ENCODE measurements at places on chromosomes 16 and 17.

- no peak for DNase-seq
Observed at GRCh38 chr16:85364323-85365040, 248.6 kb upstream of the GSE1 start.

DNA sequence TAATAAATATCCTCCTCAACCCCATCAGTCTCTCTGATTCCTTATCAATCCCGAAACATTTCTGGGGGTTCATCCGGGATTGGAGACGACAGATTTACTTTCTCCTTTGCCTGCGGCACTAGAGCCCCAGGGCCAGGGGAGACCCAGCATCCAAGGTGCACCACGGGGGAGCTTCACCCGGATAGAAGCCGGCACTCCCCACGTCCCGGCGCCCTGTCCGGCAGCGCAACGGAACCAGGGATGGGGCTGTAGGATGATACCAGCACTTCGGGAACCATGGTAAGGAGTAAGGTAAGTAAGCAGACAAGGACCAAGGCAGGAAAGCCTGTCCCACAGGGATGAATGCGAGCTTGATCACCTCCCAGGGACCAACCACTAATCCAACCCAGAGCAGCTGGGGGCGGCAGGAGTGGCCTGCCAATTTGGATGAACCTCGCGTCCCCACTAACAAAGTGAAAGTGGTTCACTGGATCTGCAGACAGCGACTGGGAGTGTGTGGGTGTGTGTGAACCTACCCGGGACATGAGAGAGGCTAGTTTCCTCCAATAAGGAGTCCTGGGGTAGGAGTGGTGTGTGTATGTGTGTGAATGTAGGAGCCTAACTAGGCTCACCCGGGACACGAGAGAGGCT lies 11.9 kb downstream of the POLR3K start:
- DNase-seq = no peak

GRCh38 chr16:89292443-89293078 lies 75.1 kb downstream of the ZNF778 start:
- DNase-seq = peak; percentile 28

DNA sequence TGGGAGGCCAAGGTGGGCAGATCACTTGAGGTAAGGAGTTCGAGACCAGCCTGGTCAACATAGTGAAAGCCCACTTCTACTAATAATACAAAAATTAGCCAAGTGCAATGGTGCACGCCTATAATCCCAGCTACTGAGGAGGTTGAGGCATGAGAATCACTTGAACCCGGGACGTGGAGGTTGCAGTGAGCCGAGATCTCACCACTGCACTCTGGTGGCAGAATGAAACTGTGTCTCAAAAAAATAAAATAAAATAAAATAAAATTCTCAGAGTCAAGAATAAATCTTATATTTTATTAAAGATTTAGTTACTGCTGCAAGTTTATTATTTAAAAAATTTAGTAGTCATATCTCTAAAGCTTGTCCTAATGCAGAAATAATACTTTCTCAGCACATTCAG lies 29.7 kb downstream of the ARL4D start:
- DNase-seq = no peak

- peak; percentile 42 for DNase-seq
Observed at GRCh38 chr17:47276868-47277267, 23.2 kb downstream of the ITGB3 start.

DNA sequence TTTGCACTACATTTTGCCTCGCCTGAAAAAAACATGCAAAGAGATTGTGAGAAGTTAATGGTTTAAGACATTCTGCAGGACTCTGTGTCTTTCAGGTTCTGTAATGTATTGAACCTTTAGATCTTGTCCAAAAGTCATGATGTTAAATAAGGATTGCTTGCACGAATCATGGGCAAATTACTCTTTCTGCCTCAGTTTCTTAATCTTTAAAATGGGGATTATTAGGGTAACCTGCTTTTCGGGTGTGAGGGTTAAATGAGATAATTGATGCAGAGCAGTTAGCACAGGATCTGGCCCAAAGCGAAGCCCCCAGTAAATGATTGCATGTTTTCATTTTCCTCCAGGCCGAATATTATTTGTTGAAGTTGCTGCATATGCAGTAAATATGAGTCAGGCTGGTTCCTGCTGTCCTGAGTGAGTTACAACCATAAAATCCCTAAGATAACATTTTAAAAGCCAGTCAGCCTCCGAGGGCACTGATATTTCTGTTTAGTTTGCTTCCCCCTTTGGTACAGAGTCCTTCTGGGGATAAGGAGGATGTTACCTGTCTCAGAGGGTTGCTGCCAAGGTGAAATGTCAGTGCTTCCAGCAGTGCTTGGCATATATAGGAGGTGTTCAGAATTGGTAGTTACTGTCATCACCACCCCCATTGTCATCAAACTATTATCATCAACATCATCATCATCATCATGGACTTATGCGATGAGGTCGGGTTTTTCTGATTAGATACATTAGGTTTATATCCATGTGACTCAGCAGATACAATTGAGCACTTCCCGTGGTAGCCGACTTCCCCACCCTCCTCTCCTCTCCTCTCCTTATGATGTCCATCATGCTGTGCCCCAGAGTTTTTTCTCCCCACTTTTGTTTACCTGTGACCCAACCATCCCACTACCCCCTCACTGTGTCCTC lies 20.6 kb upstream of the ARHGAP17 start:
- no peak for DNase-seq

- DNase-seq = peak; percentile 30
Observed at GRCh38 chr16:69329369-69330285, 761 bp downstream of the PDF start.

GRCh38 chr17:27511168-27511883 lies 55.1 kb downstream of the KSR1 start:
- DNase-seq = no peak

GRCh38 chr17:49114703-49115102 lies 17.9 kb upstream of the B4GALNT2 start:
- DNase-seq = no peak

- DNase-seq = no peak
Observed at GRCh38 chr17:29237476-29238132, 9.1 kb upstream of the CRYBA1 start.

DNA sequence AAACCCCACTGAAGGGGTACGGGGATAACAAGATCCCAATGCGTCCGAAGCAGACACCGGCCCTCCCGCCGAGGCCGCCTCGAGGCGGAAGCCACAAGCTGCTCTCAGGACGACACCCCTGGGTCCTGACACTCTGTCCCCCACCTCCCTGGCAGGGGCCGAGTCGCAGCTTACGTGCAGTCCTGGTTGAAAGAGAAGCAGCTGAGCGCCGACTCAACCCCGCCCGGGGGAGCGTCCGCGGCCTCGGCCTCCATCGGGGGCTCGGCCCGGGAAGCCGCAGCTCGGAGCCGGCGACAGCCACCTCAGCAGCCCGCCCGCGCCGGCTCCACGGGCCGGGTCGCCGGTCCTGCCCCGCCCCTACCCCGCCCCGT lies at the start of gene WIPI1:
TSS of gene WIPI1 (minus strand) at position 329 of the 371 bp plus-strand sequence. CDS start at position 254, 75 bp downstream.
- DNase-seq = no peak

DNA sequence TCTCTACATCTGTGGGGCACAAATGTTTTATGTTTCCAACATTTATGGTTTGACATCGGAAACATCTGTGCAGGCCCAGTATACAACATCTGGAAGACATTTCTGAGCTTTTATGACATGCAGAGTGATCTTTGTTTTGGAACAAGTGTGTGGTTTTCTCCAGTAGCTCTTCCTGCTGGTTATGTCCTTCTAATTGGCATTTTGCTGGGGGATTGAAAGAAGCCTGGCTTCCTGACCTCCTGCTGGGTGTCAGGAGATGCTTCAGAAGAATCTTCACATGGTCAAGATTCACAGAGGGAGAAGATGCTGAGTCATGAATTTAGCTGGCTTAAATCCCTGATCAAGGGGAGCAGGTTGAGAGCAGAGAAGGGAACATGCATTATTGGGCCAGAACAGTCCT lies 279.5 kb upstream of the MYOCD start:
- no peak for DNase-seq

DNA sequence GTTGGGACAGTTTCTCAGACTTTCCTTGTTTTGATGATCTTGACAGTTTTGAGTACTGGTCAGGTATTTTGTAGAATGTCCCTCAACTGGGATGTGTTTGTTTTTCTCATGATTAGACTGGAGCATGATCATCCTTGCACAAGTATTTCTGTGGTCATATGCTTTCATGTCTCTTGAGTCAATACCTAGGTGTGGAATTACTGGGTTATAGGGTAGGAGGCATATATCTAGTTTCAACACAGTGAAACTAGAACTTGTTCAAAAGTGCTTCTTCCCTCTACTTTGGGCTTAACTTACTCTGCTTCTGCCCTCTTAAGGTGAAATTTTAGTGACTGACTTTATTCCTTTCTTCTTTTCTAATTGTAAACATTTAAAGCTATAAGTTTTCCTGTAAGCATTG lies 30.1 kb downstream of the IKZF3 start:
- no peak for DNase-seq

GRCh38 chr17:3888343-3889171 lies 4.3 kb downstream of the CAMKK1 start:
- peak; percentile 44 for DNase-seq

All from trophoblast cell (in vitro differentiated cells and primary cell).